ENCODE measurements at places on chromosomes 7 and 10.
A peak's percentile ranks its signal among the peaks of the same experiment; 100 is the strongest.

DNA sequence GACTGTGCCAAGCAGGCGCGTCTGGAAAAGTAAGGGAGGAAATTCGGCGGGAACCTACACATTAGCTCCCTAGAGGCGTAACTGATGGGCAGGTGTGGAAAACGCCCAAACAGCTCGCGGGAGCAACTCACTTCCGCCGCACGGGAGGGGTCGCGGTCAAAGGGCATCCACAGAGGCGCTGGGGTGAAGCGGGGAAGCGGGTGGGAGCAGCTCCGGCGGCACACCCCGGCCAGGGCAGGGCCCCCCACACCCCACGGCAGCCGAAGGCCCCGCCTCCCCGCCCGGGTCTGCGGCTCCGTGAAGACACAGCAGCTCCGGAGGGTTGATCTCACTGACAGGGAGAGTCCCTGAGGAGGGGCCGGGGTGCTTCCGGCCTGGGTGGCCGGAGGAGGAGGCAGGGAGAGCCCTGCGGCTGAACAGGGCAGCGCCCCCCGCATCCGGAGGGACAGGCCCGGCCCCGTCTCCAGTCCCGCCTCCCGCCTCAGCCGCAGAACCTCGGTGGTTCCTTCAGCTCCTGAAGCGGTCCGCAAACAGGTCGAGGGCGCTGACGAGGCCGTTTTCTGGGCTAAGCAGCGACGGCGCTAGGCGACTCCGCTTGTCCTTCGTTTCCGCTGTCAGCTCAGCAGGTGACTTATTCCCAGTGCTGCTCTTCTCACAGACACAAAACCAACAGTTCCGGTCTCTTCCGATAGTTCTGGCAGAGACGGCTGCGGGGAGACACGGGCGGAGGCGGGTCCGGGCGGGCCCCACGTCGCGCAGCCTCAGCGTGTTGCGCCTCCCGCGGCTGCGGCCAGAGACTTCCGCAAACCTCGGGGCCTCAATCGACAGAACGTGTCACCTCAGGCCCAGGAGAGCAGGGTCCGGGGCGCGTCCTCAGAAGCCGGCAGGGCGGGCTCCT lies 276.1 kb downstream of the DNAJB6 start:
- H3K27me3 ChIP-seq: peaks cover 21% of the 10 kb centered on the region
- H3K27ac ChIP-seq: no peak overlapping the region
- no peaks in the 10 kb centered on the region for H3K36me3 ChIP-seq

GRCh38 chr10:120327675-120328074 lies 129.4 kb upstream of the PLPP4 start:
- no peak for DNase-seq
- H3K4me3 ChIP-seq: no peak overlapping the region
- H3K36me3 ChIP-seq: no peaks in the 10 kb centered on the region
- H3K27me3 ChIP-seq: no peaks in the 10 kb centered on the region
- no peak overlapping the region for H3K27ac ChIP-seq

- H3K27me3 ChIP-seq: no peaks in the 10 kb centered on the region
- no peak overlapping the region for H3K27ac ChIP-seq
- H3K4me1 ChIP-seq: peaks cover 52% of the 10 kb centered on the region
- peaks cover 40% of the 10 kb centered on the region for H3K36me3 ChIP-seq
- H3K4me3 ChIP-seq: no peak overlapping the region
- no peak for DNase-seq
Observed at GRCh38 chr7:5384618-5385017, 39.0 kb downstream of the TNRC18 start.

GRCh38 chr10:91311601-91312381 lies 91.3 kb downstream of the PCGF5 start:
- H3K27ac ChIP-seq: no peak overlapping the region
- H3K4me3 ChIP-seq: no peak overlapping the region
- H3K36me3 ChIP-seq: no peaks in the 10 kb centered on the region
- no peak for DNase-seq
- H3K27me3 ChIP-seq: no peaks in the 10 kb centered on the region

DNA sequence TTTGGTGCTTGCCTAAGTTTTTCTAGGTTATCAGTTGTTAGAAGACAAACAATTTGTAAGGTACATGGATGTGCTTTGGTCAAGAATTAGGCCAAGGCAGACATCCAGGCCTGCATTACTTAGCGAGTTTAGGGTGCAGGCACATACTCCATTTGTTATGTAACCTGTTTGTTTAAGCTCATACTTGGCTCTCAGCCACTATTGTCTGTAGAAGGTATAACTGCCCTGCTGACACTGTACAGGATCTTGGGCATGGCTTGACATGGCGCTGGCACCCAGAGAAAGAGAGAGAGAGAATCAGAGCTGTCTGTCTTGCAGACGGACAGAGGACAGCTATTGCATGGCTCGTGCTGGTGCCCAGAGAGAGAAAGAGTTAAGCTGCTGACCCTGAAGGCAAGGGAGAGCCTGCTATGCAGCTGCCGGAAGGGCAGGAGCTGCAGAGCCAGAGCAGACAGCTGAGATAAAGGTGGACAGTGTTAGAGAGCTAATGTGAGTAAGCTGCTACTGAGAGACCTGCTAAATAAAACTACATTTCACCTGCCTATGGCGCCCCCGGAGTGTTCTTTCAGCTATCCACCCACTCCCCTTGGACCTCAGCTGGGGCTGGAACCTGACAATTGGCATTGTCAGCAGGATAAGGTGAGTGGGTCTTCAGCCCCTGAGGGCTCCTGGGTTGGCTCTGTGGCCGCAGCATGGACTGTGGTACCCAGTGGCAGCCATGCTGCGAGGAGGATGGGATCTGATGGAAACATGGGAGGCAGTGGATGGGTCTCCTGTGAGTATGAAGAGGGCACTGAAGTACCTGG lies 120.9 kb upstream of the TMEM106B start:
- no peak overlapping the region for H3K4me3 ChIP-seq
- H3K27me3 ChIP-seq: no peaks in the 10 kb centered on the region
- H3K36me3 ChIP-seq: no peaks in the 10 kb centered on the region

DNA sequence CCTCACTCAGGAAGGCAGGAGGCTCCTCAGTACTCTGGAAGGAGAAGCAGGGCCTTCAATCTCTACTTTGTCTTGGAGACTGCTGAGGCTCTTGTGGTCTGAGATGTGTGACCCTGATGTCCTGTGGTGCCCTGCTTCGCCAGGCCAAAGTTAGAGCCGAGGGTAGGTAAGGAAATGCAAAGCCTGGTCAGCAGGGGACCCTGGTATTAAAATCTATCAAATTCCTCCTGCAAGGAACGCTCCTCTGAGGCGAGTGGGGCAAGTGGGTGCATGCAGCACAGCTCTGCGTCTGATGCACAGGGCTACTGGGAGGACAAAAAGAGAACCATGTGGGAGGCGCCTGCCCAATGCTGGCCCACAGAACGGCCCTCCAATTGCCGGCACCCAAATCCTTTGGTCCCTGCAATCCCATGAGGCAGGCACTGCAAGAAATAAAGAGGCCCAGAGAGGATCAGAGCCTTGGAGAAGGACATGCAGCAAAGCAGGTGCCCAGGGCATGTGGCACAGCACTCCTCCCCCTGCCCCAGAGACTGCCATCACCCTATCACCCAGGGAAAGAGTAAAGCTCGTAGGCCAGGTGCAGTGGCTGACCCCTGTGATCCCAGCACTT lies 23.1 kb upstream of the ZMIZ1 start:
- no peaks in the 10 kb centered on the region for H3K27me3 ChIP-seq
- H3K27ac ChIP-seq: no peak overlapping the region
- no peaks in the 10 kb centered on the region for H3K4me1 ChIP-seq
- no peak overlapping the region for H3K4me3 ChIP-seq

DNA sequence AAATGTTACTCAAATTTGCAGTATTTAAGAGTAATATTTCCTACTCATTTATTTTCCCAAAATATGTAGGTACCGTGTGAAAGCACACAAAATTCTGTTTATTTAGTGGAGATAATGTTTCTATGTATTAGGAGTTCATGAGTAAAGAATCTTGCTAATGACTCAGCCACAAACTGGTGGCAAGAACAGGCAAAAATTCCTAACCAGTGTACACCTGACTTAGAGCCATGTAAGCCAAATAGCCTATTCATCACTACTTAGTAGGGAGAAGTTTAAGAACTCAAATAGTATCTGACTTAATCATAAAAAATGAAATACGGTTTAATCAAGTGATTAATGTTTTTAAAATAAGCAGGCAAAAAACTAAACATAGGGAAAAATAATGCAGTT lies 169.0 kb downstream of the SRPK2 start:
- no peak overlapping the region for H3K4me3 ChIP-seq
- peaks cover 9% of the 10 kb centered on the region for H3K4me1 ChIP-seq
- no peaks in the 10 kb centered on the region for H3K27me3 ChIP-seq
- no peak for DNase-seq
- no peak overlapping the region for H3K27ac ChIP-seq

DNA sequence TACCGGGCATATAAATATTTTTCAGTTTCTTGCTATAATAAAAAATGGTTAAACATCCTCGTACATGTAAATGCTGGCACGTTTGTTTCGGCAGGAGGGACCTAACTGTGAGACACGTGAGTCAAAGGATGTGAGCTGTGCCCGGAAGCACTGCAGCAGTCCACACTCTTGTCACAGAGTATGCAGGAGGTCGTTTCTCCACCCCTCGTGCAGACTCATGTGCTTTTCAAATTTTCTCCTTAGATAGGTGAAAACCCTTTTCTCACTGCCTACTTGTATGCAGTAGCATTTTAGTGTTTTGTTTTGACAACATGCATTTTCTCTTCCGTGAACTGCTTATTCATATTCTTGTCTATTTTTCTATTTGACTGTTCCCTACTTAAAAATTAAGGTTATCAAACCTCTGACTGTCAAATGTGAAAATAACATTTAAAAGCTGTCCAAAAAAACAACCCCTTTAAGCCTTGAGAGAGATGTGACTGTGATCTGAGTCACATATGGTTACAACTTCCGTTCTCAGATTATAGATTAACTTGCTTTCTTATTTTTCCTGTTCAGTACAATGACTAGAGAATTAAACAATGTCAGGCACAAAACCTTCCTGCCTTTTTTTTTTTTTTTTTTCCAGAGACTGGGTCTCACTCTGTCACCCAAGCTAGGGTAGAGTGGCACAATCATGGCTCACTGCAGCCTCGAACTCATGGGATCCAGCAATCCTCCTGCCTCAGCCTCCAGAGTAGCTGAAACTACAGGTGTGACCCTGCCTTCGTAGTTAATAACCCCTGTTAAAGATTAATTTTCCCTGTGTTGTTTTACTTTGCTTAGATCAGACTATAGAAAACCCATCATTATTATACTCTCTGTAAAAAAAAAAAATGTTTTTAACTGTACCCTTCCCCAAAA lies 45.1 kb downstream of the DPY19L1 start:
- H3K36me3 ChIP-seq: no peaks in the 10 kb centered on the region
- H3K27ac ChIP-seq: no peak overlapping the region
- H3K27me3 ChIP-seq: no peaks in the 10 kb centered on the region
- DNase-seq: no peak
- H3K4me3 ChIP-seq: no peak overlapping the region

DNA sequence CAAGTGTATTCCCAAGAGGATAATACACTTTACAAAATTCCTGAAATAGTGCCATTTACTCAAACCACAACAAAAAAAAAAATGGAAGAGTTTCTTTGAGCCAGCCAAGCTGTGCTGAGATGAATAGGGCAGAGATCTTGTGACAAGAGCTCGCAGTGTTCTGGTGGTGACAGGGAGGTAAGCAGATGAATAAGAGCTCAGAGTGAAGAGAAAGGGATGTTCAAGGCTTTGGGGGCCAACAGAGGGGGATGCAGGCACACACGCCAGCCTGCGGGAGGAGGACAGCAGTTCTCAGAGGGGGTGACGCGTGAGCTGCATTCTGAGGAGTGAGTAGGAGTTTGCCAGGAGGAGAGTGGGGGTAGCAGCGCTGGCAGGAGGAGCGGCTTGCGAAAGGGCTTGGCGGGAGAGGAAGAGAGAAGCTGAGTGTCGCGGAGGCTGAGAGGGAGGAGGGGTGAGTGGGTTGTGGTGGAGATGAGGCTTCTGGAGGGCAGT lies 194.4 kb upstream of the IMMP2L start:
- H3K4me3 ChIP-seq: peak overlapping the region; percentile 27
- peak overlapping the region; percentile 62 for H3K27ac ChIP-seq
- H3K36me3 ChIP-seq: no peaks in the 10 kb centered on the region
- DNase-seq: peak; percentile 87
- H3K4me1 ChIP-seq: peaks cover 6% of the 10 kb centered on the region

- no peak overlapping the region for H3K4me3 ChIP-seq
- no peaks in the 10 kb centered on the region for H3K4me1 ChIP-seq
- DNase-seq: no peak
- H3K27ac ChIP-seq: no peak overlapping the region
- peaks cover 60% of the 10 kb centered on the region for H3K36me3 ChIP-seq
- no peaks in the 10 kb centered on the region for H3K27me3 ChIP-seq
Observed at GRCh38 chr10:7773845-7774801, 13.7 kb downstream of the KIN start.

DNA sequence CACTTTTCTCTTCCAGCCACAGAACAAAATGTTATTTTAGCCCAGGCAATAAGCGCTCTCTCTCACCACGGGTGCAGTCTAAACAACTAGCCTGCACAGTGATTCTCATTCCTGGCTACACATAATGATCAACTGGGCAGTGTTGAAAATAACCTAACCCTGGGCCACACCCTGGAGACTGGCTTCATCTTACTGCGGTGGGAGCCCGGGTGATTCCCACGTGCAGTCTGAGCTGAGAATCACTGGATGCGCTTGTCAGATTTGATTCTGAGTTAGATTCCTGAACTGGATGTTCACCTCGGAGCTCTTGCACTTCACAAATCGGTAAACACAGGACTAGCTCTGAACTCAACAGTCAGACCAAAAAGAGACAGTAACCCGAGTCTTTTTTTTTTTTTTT lies 14.9 kb downstream of the ZC3HAV1 start:
- DNase-seq: no peak
- H3K36me3 ChIP-seq: no peaks in the 10 kb centered on the region
- no peak overlapping the region for H3K27ac ChIP-seq
- no peak overlapping the region for H3K4me3 ChIP-seq

GRCh38 chr7:107998660-107999480 lies 4.1 kb downstream of the LAMB1 start:
- H3K27ac ChIP-seq: peak overlapping the region; percentile 39
- H3K36me3 ChIP-seq: no peaks in the 10 kb centered on the region
- DNase-seq: no peak
- no peaks in the 10 kb centered on the region for H3K27me3 ChIP-seq
- H3K4me3 ChIP-seq: no peak overlapping the region
- peaks cover 16% of the 10 kb centered on the region for H3K4me1 ChIP-seq

DNA sequence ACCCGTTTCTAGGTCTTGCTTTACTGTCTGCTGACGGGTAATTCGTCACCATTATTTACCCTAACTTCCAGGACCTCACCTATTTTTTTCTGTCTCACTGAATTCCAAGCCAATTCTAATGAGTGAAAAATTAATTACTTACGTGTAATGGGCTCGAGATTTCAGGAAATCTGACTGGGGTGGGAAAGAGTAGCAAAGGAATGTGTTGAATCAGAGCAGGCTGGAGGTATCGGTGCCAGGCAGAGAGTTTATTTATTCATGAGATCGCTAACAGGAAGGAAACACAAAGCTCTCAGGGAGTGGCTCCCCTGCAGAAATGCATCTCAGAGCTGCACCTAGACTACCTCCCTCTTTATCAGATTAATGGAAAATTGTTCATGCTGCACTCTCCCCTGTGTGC lies 4.0 kb upstream of the DIP2C start:
- H3K4me3 ChIP-seq: no peak overlapping the region
- H3K4me1 ChIP-seq: peaks cover 5% of the 10 kb centered on the region
- DNase-seq: no peak
- H3K27me3 ChIP-seq: peaks cover 30% of the 10 kb centered on the region
- no peak overlapping the region for H3K27ac ChIP-seq
